Fibroblast of skin of left biceps (primary cell): ENCODE measurements at places on chromosomes 16 and 17.

DNA sequence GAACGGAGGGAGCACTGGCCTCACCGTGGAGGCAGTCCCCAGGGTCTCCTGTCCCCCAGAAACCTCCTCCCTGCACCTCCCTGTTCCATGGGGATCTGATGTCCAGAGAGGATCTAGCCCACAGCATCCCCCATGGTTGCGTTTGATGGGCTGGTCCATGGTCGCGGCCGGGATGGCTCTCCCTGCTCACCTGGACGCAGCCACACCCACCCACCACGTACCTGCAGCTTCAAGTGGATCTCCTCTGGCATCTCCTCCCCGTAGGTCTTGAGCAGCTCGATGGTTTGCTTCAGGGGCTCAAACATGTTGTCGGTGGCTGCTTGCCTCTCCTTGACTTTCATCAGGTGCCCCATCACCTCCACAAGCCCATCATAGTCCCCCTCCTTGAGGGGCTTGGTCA is 47.9 kb downstream of the DNAH17 start:
- DNase-seq = no peak

DNA sequence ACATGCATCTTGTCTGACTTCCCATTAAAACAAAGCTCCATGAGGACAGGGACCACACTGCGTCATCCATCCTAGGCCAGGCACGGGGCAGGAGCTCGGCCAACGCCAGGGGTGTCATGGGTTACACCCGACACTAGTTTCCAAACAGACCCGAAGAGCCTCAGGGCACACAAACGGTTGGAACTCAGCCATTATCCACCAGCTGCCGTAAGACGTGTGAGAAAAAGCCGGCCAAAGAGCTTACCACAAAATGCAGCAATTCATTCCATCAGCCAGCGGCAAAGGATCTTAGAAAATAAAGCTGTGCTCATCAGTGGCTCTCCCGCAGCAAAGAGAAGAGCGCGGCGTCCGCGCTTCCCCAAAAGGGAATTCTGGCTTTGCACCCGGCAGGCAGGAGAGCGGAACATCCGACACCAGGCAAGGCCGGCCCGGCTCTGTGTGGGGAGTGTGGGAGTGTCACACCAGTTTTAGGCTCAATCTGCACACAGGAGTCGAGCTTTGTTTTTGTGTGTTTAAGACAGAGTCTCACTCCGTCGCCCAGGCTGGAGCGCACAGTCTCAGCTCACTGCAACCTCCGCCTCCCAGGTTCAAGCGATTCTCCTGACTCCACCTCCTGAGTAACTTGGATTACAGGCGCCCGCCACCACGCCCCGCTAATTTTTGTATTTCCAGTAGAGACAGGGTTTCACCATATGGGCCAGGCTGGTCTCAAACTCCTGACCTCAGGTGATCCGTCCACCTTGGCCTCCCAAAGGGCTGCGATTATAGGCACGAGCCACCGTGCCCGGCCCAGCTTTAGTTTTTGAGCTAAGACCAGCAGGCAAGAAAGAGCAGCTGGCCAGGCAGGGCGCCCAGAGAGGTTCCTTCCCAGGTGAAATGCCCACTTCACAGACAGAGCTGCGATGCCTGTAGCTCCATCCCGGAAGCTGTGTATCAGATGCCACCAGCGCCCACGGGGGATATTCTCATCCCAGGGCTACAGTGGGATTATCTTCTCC is 1.5 kb downstream of the SLC38A8 start:
- no peak for DNase-seq

DNA sequence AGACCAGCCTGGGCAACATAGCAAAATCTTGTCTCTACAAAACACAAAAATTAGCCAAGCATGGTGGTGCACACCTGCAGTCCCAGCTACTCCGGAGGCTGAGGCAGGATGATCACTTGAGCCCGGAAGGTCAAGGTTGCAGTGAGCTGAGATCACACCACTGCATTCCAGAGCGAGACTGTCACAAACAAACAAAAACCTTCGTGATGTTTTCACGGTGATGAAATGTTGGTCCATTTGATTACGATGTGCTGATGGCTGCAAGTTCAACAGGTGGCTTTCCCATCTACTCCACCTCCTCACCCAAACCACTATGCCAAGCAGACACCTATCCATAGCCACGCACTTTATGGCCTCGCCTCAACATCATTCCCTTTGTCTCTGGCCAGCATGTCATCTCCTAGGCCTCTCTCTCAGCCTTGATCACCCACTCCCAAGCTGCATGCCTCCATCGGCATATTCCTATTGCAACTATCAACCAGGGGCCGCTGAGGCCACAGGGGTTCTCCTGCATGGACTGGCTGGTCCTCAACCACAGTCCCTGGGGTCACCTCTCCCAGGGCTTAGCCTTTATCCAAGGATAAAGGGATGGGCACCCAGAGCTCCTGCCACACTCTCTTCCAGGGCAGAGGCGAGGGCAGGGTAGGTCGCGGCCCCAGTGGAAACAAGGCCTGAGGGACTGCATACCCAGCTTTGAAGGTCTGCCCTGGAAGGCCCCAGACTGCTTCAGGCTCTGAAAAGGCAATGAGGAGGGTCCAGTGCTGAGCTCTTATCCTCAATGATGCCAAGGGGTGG is 17.1 kb upstream of the ALOX15B start:
- DNase-seq = no peak

GRCh38 chr17:55301521-55302406 is 37.0 kb downstream of the HLF start:
- no peak for DNase-seq

DNA sequence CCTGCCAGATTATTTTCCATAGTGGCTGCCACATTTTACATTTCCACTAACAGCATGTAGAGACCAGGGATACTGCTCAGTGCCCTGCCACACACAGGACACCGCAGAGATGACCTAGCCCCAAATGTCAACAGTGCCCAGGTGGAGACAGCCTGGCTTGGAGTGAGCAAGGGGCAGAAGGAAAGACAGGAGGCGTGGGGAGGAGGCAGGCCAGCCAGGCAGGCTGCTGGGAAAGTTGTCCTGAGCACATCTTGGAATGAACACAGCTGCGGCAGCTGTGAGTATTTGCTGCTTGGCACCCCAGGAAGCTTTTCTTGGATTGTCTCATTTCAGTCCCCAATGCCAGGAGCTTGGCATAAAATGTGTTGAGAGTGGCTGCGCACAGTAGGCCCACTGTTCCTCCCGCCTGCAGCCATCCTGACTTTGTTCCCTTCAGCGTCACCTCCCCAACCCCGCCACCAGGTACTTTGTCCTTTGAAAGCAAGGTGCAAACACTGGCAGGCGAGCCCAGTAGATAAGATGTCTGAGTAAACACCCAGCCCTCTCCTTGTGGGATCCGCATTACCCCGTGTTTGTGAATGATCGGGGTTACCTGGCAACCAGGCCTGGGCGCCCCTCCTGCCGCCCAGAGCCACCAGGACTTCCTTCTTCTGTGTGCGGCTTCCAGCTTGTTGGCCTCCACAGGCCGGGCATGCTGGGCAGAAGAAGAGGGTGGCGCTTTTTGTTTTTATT is 114.0 kb downstream of the CMIP start:
- DNase-seq = no peak

DNA sequence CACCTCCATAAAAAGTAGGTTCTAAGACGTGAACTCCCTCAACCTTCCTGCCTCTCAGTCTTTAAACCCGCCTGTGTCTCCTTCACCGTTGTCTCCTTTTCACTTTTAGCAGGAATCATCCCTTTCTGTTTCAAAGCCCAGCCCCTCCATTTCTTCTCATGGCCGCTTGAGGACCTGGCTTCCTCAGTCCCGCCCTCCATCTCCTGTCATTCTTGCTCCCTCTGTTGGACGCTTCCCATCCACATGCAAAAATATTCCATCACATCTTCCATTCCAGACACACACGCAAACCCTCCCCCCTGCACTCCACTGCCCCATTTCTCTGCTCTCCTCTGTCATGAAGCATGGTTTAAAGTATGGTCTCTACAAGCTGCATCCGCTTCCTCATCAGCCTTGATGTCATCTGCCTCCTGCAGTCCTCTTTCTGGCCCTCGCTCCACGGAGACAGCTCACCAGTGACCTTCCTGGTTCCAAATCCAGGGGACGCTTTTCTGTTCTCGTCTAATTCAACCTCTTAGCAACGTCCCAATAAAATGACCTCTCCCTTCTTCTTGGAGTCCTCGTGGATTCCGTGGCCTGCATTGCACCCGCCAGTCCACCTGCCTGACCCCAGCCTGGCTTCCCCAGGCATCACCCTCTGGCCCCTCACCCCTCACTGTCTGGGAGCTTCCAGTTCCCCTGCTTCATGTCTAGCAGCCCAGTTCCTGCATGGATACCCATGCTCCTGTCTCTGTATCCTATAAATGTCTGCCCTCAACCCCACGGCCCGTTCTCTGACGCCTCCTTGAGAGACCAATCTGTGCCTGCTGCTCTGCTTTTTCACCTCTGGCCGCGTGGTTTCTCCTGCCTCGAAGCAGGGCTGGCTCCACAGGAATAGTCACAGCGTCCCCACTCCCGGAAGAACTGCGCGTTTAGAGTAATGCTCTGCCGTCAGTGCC is 26.2 kb downstream of the ANKRD40 start:
- peak; percentile 66 for DNase-seq
